A172 (cell line): ENCODE measurements at places on chromosomes 2 and 18. TPM values are rescaled to one million over a fixed set of nuclear protein-coding genes. Genes with fewer than 3 reads are reported as not detected.

DNA sequence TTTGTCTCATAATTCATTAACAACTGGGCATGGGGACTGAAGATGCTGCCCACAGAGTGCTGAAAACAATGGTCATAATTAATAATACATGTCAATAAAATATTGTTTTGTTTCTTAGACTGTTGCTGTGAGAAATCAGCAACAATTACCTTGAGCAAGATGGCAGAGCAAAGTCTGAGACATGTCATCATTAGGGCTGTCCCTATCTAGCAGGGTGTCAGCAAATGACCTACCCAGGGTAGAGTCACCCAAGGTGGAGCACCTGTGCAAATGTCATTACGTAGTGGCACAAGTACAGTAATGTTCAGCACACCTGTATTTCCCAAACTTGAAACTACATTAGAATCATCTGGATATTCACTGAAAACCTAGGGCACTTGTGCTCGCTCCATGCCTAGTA, 10.6 kb upstream of the IL36A start:
- DNase-seq: no peak

- DNase-seq: no peak
Measured at GRCh38 chr18:52723550-52723970, 383.6 kb downstream of the DCC start.

GRCh38 chr2:18836436-18836835, 247.1 kb upstream of the NT5C1B start:
- no peak for DNase-seq

DNA sequence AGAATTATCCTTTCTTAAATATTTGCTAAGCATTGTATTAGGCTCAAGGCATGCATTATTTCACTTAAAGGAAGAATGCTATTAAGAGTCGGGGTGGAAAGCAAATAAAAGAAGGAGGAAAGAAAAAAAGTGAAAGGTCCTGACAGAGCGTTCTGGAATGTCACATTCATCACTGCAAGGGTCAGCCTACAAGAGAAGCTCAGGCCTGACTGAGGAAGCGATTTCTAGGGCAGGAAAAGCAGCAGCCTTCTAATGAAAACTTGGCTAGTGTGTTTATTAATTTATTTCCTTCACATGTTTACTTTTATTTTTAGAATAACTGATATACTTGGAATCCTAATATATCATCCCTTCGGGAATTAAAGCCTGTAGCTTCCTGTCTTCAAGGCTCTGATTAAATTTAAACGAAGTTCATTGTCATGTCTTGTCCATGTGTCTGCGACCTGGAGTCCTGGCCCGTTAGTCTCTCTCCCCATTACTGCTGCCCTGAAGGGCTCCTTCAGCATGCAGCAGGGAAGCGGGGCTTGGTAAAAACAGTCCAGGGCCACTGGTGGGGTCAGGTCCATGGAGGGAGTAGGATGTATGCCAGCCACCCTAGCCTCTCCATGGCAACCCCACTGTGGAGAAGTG, 119.2 kb upstream of the CCDC68 start:
- DNase-seq: no peak

GRCh38 chr2:10740226-10740625, 18.8 kb downstream of the ATP6V1C2 start:
- no peak for DNase-seq

The RAX gene
- not detected in 2 replicates for total RNA-seq

DNA sequence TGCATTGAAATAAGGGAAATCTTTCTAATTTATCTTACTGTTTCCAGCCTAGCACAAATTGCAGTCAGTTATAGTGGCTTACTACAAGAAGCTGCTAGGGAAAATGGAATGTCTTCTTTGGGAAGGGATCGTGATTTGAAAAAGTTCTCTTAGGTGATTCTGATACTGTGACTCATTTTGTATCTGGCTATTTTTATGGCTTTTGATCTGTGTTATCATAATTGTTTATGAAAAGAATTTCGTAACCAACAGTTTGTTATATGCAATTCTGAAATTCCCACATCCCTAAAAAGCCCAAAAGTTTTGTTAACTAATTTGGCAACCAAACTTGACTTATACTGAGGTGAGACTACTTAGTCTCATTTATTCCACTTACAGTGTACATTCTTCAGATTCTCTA, 12.4 kb downstream of the PTPN4 start:
- DNase-seq: no peak

DNA sequence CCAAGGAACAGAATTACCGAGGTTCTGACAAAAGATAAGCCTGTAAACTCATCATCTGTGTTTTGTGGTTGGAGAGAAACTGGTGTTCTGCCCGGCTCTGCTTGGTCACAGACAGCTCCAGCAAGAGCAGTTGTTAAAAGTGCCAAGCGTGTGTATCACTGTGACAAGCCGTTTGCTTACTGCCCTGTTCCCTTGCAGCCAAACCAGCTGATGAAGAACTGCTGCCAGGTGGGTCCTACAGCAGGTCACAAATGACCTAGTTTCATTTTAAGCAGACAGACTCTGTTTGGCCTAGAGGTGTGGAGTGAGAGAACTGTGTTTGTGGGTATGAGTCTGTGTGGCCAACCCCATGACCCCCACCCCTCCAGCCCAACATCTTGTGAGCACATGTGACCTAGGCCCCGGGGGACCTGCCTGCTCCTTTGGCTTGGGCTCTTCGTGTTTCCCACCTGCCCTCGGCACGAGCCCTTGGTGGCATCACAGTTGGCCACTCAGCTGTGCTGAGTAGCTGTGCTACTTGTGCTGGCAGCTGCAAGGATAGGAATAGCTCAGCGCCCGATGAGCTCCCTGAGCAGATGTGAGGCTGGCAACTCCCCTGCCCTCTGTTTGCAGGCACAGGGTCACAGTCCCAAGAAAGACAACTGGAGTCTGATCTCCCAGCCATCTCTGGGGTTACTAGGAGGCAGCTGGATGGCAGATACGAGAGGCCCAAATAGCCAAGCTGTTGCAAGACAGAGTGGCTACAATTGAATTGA, 9.7 kb downstream of the OXER1 start:
- no peak for DNase-seq

The PIEZO2 gene
- 1.8 and 2.5 TPM in 2 replicates for total RNA-seq

DNA sequence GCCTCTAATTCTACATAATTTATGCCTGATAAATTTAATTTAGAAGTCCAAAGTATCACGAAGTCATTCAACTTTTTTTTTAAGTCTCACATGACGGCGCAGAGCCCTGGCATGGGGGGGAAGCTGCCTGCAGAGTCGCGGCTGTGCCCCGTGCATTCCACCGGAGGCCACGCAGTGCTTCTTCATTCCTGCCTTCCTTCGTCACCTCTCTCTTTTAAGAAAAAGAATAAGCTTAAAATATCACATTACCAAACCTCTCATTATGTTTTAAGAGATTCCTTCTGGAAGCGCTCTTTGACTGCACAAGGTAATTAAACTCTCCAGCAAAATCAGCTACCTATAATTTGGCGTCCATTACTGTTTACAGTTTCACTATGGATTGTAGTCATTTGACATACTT, 20.3 kb upstream of the KIDINS220 start:
- no peak for DNase-seq

GRCh38 chr18:21678859-21679258, 25.7 kb downstream of the ABHD3 start:
- DNase-seq: no peak

The KYNU gene
- 1.4 and 3.9 TPM in 2 replicates for total RNA-seq

- DNase-seq: no peak
Measured at GRCh38 chr2:29134933-29135332, 19.7 kb downstream of the CLIP4 start.

The SEPTIN10 gene
- 102 and 149 TPM in 2 replicates for total RNA-seq

GRCh38 chr2:8006626-8007025, 675.2 kb upstream of the ID2 start:
- DNase-seq: no peak

The GNAL gene
- total RNA-seq: 1.6 and 3.5 TPM in 2 replicates

DNA sequence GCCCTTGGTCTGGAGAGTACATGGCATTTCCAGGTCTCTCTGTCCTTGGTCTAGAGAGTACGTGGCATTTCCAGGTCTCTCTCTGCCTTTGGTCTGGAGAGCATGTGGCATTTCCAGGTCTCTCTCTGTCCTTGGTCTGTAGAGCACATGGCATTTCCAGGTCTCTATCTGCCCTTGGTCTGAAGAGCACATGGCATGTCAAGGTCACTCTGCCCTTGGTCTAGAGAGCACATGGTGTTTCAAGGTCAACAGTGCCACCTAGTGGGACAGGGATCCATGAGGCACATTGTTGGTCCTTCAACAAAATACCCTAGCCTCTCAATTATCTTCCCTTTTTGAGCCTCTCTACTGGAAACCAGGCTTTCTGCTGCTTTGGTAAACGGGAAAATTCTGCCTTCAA, 250.2 kb downstream of the OTX1 start:
- peak; percentile 30 for DNase-seq

DNA sequence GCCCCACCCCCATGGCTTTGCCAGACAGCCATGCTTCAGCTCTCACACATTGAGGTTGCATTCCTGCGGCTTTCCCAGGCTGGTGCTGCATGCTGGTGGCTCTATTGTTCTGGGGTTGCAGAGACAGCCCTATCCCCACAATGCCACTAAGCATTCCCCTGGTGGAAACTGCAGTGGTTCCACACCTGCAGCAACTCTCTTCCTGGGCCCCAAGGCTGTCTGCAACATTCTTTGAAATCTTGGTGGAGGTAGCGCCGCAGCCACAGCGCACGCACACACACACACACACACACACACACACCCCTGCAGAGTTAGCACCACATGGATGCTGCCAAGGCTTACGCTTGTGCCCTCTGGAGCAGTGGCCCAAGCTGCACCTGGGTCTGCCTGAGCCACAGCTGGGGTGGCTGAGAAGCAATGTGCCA, 21.4 kb downstream of the SFXN5 start:
- DNase-seq: peak; percentile 93

- peak; percentile 64 for DNase-seq
Measured at GRCh38 chr2:23375448-23375847, 9.5 kb upstream of the KLHL29 start.

- no peak for DNase-seq
Measured at GRCh38 chr2:234611209-234611608, 114.3 kb upstream of the ARL4C start.

DNA sequence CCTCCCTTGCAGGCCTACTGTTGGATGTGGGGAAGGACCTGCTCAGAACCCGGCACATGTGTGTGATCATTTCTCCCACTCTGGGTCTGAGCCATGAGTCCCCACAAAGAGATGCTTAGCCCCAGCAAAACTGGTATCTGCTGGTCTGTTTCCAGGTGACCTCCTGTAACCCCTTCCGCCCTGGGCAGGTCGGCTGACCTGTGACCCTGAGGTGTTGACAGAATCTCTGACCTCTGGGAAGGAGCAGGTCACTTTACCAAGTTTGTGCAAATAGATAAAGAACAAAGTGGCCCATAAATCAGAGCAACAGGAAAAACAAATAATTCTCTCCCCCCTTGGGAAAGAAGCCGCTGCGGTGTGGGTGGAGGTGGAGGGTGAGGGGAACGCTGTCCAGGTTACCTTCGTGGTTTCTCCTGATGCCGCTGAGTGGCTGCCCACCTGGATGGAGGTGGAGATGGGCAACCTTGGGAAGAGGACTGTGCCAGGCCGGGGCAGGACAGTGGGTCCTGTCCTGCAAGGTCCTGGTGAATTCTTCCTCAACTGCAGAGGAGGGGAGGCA, 174.0 kb upstream of the MYCN start:
- DNase-seq: no peak

- DNase-seq: no peak
Measured at GRCh38 chr2:159867567-159868361, 69.8 kb upstream of the CD302 start.

DNA sequence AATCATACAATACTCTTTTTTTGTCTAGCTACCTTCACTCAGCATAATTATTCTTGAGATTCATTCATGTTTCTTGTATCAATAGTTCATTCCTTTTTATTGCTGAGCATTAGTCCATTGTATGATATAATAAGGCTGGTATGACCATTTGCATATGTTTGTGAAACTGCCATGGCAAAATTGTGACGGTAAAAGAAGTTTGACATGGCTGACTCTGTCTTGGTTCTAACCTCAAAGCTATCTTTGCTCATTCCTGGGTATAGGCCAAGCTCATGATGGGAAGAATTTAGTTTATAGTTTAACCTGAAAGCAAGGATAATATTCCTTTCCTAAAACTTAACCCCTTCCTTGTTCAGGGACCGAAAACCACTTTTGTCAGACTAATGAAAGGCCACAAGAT, 46.4 kb downstream of the COMMD1 start:
- no peak for DNase-seq

GRCh38 chr18:3594760-3595368, 144.9 kb downstream of the TGIF1 start:
- peak; percentile 58 for DNase-seq

DNA sequence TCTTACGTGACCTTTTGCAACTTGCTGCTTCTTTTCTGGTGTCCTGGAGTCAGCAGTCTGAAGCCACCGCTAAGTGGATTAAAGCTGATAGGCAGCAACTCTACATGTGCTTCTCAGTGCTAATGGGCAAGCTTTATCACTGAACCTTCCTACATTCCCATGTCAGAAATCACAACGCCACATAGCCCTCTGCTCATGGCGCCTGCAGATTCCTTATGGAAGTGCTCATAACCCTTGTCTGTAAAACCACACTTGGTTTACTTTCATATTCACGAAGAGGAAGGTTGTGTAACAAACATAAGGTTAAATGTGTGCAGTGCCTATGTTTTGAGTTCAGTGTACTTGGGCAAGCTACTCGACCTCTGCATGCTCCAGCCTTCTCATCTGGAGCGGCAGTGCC, 319.8 kb downstream of the FBXO15 start:
- DNase-seq: no peak

GRCh38 chr2:179861027-179861415, 391 bp downstream of the ZNF385B start:
- DNase-seq: no peak

- no peak for DNase-seq
Measured at GRCh38 chr18:1090758-1091157, 186.1 kb downstream of the ADCYAP1 start.

The ANKRD36B gene
- total RNA-seq: 14.1 and 15.9 TPM in 2 replicates

GRCh38 chr2:216810399-216811160, 49.3 kb downstream of the TNP1 start:
- no peak for DNase-seq

DNA sequence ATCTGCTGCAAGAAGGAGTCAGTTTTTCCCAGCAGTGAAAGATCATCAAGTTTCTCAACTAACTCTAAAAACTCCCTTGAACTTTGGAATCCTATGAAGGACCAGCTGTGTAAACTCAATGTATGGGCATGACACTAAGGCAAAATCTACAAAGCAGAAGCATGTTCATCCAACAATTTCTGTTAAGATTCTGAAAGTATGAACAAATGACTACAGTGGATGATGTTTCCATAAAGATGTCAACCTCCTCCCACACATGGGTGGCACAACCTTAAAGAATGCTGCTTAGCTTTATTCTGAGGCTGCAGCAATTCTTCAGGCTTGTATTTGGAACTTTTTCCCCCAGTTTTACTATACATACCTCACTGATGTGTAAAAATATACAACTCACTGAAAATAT, 47.2 kb downstream of the WDR33 start:
- DNase-seq: no peak

The TFCP2L1 gene
- 0.26 and 0.34 TPM in 2 replicates for total RNA-seq

- no peak for DNase-seq
Measured at GRCh38 chr2:231457101-231457500, 7.2 kb downstream of the NCL start.

The FTCDNL1 gene
- total RNA-seq: 2.9 and 4.2 TPM in 2 replicates
